ENCODE measurements at places on chromosomes 5 and 9.
A peak's percentile ranks its signal among the peaks of the same experiment; 100 is the strongest.

GRCh38 chr9:20087481-20087880, 298.6 kb upstream of the SLC24A2 start:
- no peak for DNase-seq

DNA sequence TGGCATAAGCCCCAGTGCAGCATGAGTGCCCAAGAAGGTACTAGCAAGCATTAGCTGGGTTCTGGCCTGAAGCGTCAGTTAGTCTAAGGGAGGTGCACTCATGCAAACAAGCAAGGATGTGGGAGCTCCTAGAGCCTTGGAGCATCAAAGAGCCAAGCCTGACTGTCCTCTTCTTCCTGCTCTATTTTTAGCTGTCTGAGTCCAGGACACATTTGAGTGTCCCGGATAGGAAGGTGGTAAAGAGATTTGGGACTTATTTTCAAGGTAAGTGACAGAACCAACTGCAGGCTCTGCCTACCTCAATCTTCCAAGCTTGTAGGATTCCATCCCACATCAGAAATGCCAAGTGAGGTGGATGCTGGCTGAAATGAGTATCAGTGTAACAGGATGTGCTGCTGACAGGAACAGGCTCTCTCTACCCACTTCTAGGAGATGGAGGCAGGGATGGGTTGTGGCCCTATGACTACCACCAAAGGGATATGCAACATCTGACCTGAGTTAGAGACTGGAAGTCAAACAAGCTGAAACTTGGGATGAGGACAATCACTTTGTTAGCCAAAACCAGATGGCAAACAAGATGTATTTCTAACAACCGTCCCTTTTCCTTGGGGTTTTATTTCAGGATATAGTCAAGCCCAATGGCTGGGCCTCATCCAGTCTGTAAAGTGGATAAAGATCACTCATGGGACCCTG, 15.1 kb downstream of the MACROH2A1 start:
- no peak for DNase-seq

DNA sequence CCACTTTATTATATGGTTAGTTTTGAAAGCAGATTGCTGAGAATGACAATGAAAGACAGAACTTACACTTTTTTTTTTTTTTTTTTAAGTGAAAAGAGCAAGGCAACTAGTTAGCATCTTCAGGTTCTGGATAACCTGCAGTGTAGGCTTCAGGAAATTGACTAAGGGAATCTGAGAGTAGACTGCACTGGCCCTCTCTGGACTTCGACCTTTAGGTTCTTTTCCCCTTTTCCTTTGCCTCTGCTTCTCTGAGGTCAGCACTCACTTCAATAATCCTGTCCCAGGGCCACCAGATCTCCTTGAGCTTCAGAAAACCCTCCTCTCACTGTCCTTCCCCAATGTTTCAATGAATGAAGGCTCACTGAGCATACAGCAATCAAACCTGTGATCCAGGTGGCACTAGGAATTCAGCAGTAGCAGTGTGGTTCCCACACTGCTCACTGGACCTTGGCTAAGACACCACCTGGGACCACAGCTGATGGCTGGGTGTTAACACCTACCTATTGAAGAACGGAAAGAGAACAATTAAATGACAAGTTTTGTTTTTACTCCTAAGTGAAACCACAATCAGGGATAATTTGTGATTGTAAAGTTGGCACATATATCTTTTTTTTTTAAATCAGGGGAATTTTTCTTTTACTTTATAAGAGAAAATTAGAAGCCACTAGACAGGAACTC, 85.8 kb upstream of the IL6ST start:
- DNase-seq, result no peak

DNA sequence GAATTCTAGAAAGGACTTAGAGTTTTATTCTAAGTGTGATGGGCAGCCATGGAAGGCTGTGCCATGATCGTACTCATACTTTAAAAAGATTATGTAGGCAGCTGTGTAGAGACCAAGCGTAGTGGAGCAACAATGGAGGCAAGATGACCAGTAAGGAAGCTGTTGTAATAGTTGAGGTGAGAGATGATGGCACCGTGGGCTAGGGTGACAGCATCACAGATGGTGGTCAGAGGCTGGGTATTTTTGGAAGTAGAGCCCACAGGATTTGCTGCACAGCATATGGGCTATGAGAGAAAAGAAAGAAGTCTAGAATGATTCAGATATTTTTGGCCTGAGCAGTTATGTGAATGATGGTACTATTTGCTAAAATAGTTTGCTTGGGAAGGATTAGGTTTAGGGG, 7.7 kb downstream of the ARHGAP26 start:
- DNase-seq, result no peak

DNA sequence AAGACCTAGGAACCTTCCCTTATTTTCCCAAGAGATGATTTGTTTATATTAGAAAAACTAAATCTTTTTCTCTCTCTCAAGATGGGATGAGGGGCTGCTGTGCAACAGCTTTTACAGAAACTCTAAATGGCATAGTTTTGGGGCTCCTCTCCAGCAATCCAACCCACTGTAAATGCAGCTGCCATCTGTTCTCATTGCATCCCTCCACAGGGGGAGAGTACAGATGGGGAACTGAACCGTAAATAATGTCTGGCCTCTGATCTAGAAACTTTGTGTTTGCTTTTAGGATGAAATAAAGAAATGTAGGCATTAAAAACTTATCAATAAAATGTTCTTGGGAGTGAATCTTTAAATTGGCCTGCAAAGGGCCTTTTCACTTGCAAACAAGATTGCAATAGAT, 291.4 kb downstream of the MCTP1 start:
- no peak for DNase-seq

- DNase-seq, result no peak
Measured at GRCh38 chr9:69180670-69181069, 6.6 kb downstream of the TJP2 start.

DNA sequence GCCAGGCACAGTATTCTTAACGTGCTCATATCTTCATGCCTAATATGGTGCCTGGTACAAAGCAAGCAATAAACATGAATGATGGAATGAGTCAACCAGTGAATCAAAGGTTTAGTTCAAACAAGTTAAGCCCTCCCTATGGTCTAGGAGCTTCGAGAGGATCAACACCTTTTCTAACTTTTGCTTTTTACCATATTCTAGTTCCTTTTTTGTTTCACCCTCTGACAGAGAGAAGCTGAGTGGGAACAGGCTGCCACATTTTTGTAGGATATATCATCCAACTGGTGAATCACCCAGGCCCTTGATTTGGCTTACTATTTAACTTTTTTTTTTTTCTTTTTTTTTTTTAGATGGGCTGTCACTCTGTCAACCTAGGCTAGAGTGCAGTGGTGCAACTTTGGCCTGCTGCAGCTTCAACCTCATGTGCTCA, 39.3 kb upstream of the TNC start:
- no peak for DNase-seq

DNA sequence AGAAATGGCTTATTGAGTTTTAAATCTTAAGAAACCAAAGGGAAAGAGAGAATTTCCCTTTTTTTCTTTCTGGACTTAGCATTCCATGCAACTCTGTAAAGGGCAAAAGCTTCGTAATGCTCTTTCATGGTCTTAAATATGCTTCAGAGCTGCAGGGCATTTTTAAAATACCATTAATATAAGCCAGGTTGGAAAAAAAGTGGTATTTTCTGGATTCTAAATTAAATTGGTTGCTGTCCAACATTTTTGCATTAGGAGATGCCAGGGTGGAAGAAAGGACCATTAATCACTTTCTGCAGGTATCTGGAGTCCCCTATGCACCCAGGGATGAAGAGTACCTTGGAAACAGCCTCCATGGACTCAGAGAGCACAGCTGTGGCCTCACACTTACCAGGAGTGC, 215.1 kb upstream of the DAPK1 start:
- DNase-seq, result no peak

- no peak for DNase-seq
Measured at GRCh38 chr5:21263361-21263760, 1275.4 kb upstream of the CDH18 start.

DNA sequence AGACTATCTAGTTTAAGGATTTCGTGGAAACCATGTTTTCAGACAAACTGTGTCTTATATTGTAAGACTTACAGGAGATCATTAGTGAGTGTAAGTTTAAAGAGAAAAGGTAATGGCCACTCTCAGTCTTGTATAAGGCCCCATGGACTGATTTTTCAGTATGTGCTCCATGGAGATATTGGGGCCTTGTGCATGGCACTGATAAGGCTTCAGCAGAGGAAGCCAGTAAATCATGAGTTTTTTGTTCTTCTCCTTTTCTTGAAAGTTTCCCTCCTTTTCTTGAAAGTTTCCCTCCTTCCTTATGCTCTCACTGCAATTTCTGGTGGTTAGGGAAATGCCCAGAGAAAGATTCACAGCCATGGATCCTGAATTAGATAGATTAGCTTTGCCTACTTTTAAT, 471.3 kb downstream of the LRRC70 start:
- DNase-seq, result no peak

DNA sequence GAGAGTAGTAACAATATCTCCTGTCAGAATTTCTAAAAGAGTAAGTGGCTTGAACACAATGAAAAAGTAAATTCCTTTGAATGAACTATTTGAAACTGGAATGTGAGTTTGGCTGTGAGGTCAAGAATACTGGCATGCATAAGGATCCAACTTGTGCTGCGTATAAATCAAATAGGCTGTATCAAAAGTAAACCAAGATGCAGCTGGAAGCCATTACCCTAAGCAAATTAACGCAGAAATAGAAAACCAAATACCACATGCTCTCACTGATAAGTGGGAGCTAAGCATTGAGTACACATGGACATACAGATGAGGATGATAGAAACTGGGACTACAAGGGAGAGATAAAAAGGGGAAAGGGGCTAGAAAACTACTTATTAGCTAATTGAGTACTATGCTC, 24.0 kb upstream of the SRFBP1 start:
- DNase-seq, result no peak

DNA sequence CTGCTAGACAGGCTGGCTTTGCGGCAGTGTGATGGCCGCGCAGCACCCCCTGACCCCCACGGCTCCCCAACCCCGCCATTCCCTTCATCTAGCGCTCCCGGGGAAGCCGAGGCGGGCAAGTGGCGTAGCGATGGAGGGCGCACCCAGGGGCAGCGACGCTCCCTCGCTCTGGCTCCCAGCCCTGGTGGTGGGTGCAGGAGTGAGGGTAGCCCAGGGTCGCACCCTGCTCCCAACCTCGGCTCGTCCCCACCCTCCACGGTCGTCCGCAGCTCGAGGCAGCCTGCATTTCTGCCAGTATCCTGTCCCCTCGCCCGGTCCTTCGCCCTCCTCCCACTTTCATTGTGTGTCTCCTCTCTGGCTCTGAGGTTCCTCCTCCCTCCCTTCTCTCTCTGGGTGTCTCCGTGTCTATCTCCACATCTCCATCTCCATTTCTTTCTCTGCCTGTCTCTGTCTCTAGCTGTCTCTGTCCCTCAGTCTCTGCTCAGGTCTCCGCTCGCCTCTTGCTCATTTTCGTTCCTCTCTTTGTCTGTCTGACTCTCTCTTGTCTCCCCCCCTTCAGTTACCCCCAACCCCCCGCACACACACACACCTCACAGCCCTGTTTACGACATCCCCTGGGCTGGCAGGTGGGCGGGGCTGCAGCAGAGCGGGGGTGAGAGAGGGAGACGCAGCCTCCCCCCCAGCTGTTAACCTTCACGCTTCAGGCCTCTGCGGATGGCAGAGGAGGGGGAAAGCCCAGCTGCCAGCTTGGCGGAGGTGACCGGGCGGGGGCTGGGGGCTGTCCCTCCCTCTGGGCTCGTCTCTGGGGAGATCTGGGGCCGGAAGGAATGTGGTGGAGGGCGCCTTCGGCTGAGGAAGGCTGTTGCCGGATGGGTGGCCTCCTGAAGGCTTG, 48.7 kb upstream of the PSD2 start:
- DNase-seq, result peak; percentile 68

DNA sequence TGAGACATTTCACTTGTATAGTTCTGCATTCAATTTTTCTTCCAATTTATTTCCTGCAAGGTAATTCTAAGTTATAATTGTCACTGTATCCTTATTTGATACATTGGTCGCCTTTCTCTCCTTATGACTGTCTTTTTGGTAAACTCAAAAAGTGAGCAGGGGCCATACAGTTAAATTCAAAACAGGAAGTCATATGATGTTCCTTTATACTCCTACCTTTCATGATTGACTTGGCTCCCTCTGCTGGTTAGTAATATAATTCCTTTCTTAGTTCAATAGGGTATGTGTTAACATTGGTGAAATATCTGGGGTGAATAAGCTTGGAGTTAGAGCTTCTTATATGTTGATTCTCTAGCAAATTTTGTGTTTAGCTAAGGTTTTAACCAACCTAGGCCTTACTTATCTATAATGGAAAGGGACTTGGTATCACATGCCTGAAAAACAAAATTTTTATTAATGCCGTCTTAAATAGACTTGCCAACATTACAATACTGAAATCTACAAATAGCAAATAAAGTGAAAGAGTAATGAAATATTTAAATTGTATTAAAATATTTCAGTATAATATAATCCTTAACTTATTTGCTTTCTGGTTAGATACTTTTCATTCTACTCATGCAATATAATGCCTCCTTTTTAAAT, 6.0 kb upstream of the NIPBL start:
- no peak for DNase-seq

GRCh38 chr5:168364750-168365550, 73.5 kb downstream of the WWC1 start:
- DNase-seq, result no peak

DNA sequence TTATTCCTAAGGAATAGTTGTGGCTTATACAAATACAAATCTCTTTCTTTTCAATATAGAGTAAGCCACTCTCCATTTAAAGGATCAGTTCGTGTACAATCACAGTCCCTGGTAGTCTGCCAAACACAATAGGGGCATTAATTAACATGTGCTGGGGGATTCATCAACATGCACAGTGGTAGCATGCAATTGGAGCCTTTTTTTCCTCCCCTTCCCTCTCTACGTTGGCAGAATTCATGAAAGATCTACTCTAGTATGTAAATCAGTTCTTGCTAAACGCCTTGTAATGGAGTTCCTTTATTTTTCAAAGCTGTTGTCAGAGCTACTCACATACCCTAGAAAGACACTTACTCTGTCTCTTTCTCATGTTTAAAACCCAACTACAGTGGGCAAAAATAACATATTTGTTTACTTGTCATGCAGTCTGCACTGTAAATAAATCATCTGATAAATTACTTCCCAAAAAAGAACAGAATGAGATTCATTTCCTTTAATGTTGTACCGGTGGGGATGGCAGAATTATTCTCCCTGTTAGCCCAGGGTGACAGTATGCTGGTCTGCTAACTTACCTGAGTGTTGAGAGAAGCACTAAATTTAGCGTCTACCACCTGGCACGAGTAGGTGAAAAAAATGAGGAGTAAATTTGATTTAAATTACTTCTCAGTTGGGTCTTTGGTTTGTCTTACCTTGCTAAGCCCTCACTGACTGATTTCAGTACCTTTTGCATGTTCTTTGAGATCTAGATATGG, 341.5 kb upstream of the CCNH start:
- no peak for DNase-seq

GRCh38 chr9:114291886-114292590, 30.9 kb upstream of the ORM1 start:
- DNase-seq, result no peak

DNA sequence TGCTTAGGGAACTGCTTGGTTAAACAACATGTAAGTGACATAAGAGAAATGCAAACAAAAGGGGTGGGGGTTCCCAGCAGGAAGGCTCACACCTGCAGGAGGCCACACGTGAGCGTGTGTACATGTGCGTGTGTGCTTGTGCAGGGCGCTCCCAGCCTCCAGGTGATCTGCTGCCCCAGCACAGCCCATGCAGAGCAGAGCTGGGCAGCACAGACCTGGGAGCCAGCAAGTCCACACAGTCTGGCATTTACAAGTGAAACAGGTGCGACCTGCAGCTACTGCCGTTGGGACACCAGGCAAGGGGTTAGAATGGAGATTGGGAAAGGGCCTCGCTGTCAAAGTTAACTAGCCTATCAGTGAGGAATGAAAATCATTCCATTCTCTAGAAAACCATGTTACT, 41.8 kb downstream of the GRAMD2B start:
- no peak for DNase-seq

Data from stimulated activated CD8-positive, alpha-beta memory T cell treated with anti-CD3 and anti-CD28 coated beads, Interleukin-4, amount 100 ng/mL, for 4 hours (primary cell).